Retina (tissue), 1 donor: ENCODE measurements at places on chromosomes 4 and X.

DNA sequence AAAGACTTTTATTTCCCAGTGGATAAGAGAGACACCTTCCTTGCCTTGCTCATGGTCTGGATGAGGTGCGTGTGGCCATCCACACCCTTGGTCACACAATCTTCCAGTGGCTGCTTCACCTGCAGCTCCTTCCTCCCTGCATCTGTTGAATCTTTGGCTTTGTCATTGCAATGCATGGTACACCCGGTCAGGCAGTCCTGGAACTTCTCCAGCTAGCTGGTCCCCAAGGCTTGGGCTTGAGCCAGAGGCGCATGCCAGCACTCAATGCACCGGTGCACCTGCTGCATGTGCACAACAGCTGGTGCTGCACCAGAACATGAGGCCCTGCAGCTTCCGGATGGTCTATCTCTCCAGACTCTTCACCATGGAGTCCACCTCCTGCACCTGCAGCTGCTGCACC lies 31.7 kb downstream of the SCML1 start:
- no peak for DNase-seq

DNA sequence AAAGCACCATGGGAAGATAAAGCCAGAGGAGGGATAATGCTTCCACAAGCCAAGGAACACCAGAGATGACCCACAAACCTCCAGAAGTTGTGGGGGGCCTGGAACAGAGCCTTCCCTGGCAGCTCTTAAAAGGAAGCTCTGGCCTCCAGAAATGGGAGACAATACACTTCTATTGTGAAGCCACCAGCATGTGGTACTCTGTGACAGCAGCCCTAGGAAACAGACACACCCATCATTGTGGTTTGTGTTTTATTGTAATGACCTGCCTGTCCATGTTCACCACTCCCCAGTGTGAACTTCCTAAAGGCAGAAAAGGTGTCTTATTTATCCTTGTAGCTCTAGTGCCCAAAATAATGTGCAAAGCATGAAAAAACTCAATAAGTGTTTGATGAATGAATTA lies 264.1 kb upstream of the GATB start:
- no peak for DNase-seq

DNA sequence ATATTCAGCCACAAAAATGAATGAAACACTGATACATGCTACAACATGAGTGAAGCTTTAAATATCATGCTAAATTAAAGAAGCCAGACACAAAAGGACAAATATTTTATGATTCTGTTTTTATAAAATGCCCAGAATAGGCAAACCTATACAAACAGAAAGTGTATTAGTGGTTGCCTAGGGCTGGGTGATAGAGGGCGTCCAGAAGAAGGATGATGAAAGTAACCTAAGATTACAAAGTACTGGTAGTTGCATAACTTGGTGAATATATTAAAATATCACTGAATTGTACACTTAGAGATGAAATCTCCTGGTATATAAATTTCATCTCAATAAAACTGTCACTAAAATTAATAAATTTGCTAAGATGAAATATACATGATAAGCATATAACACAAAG lies 67.5 kb downstream of the FBXW7 start:
- no peak for DNase-seq

GRCh38 chr4:42417550-42417949 lies 20.3 kb downstream of the SHISA3 start:
- no peak for DNase-seq

- no peak for DNase-seq
Observed at GRCh38 chr4:140463614-140464013, 34.5 kb downstream of the MGAT4D start.
